ENCODE measurements at places on chromosomes 13 and 19. TPM values are rescaled to one million over a fixed set of nuclear protein-coding genes. Genes with fewer than 3 reads are reported as not detected.
A peak's percentile ranks its signal among the peaks of the same experiment; 100 is the strongest.

The GARIN5A gene
- polyA plus RNA-seq, result 3.4 TPM

The TLE5 gene
- 851 TPM for polyA plus RNA-seq

The SPIB gene
- polyA plus RNA-seq, result 0.50 TPM

The CYP4F11 gene
- polyA plus RNA-seq, result not detected

The SGCG gene
- polyA plus RNA-seq, result 12.2 TPM

The PSG11 gene
- not detected for polyA plus RNA-seq

The RPL18A gene
- polyA plus RNA-seq, result 1,286 TPM

The IRGC gene
- polyA plus RNA-seq, result not detected

The IQCN gene
- polyA plus RNA-seq, result 10.0 TPM

The ZNF45 gene
- polyA plus RNA-seq, result 31.5 TPM

The CD209 gene
- polyA plus RNA-seq, result 3.0 TPM

- H3K36me3 ChIP-seq, result no peaks in the 10 kb centered on the region
- peak; percentile 77 for DNase-seq
- no peak overlapping the region for H3K4me3 ChIP-seq
- H3K27ac ChIP-seq, result no peak overlapping the region
- no peaks in the 10 kb centered on the region for H3K4me1 ChIP-seq
These were observed 9.1 kb upstream of the LHFPL6 start for GRCh38 chr13:39612023-39612637.

DNA sequence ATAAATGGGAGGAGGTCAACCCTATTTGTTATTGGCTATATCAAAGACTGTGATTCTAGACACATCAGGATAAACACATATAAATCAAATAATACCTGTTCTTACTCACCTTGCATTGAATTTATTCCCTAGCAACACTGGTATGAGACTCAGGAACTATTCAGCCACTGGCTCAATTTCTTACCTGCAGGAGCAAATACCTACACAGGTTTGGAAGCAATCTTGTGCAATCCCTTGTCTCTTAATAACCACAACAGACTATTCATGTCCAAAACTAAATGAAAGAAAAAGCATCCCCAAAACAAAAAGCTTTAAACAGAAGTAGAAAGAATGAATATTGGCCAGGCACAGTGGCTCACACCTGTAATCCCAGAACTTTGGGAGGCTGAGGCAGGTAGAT lies 55.5 kb downstream of the TBC1D4 start:
- no peak overlapping the region for H3K27ac ChIP-seq
- no peaks in the 10 kb centered on the region for H3K27me3 ChIP-seq
- no peak for DNase-seq
- H3K4me1 ChIP-seq, result no peaks in the 10 kb centered on the region

DNA sequence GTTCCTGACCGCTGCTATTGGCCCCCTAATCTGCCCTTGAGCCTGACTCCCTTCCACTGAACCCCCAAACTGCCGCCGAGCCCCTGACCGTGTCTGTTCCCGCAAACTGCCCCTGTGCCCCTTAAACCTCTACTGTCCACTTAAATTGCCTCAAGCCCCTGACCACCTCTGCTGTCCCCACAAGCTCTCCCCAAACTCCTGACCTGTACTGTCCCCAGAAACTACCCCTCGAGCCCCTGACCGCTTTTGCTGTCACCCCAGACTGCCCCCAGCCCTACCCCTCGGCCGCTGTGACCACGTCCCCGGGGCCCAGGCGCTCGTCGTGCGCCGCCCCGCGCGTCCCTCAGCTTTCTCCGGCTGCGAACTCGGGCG lies 382 bp downstream of the ZNF77 start:
- no peaks in the 10 kb centered on the region for H3K36me3 ChIP-seq
- peaks cover 4% of the 10 kb centered on the region for H3K4me1 ChIP-seq
- H3K27me3 ChIP-seq, result no peaks in the 10 kb centered on the region
- DNase-seq, result no peak
- H3K4me3 ChIP-seq, result peak overlapping the region; percentile 96

- H3K27ac ChIP-seq, result no peak overlapping the region
- H3K4me3 ChIP-seq, result no peak overlapping the region
- H3K27me3 ChIP-seq, result no peaks in the 10 kb centered on the region
- H3K4me1 ChIP-seq, result no peaks in the 10 kb centered on the region
- H3K36me3 ChIP-seq, result no peaks in the 10 kb centered on the region
These were observed 933.9 kb upstream of the MIR17HG start for GRCh38 chr13:90413548-90413947.

- no peak overlapping the region for H3K27ac ChIP-seq
- no peak overlapping the region for H3K4me3 ChIP-seq
- H3K36me3 ChIP-seq, result no peaks in the 10 kb centered on the region
- H3K4me1 ChIP-seq, result no peaks in the 10 kb centered on the region
- H3K27me3 ChIP-seq, result no peaks in the 10 kb centered on the region
These were observed 51.3 kb downstream of the GPALPP1 start for GRCh38 chr13:45040622-45041021.

DNA sequence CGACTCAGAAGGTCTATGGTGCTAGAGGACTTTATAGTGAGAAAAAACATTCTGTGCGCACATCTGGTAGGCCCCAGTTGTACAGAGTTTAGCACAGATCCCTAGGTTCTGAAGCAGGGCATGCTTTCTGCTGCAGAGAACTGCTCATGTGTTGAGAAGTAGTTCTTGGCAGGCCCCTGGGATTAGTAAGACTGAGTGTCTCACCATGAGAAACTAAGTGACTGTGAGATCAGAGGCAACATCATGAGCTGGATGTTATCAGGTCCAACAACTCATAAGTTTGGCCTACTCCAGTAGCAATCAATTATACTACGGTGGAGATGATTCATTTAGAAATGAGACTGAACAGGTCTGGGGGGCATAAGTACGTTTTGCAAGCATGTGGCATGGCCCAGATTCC lies 507.4 kb upstream of the KLF12 start:
- H3K27me3 ChIP-seq, result no peaks in the 10 kb centered on the region
- no peaks in the 10 kb centered on the region for H3K4me1 ChIP-seq
- H3K4me3 ChIP-seq, result no peak overlapping the region
- no peak for DNase-seq

- H3K36me3 ChIP-seq, result peaks cover 15% of the 10 kb centered on the region
- peak overlapping the region; percentile 36 for H3K4me3 ChIP-seq
- H3K27ac ChIP-seq, result no peak overlapping the region
- H3K4me1 ChIP-seq, result peaks cover 6% of the 10 kb centered on the region
- peak; percentile 80 for DNase-seq
These were observed 3.9 kb downstream of the OSCAR start for GRCh38 chr19:54096617-54097106.

DNA sequence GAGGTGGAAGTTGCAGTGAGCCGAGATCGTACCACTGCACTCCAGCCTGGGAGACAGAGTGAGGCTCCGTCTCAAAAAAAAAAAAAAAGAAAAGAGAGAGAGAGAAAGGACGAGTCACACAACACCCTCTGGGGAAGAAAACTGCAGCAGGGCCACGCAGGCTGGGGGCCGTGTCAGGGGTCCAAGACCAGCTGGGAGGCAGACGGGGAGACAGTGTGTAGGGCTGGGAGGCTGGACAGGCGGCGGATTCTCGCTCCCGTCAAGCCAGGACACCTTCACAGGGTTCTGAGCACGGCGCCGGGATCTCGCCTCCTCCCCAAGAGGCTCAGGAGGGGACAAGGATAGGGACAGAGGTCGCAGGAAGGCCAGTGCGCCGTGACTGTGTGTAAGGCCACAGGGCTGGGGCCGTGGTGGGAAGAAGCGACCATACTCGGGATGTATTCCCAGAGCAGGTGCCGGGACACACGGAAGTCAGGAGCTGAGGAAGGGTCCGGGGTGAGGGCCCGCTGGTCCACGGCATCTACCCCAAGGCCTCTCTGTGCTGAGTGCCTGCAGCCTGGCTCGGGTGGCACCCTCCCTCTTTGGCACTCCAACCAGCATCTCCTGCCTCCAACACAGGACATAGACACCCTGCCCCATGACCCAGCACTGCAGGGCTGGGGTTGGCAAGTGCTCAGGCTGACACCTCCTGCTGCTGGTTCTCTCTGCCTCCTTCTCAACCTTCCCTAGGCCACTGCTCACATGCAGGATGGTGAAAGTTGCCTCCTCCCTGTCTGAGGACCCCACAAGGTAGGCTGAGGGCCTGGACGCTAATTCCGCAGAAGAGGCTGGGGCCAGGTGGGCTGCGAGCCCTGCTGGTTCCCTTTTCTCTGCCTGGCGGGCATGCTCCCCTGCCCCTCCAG lies 21.2 kb downstream of the ZNF787 start:
- H3K27me3 ChIP-seq, result no peaks in the 10 kb centered on the region
- no peaks in the 10 kb centered on the region for H3K4me1 ChIP-seq
- DNase-seq, result no peak
- H3K27ac ChIP-seq, result no peak overlapping the region
- H3K4me3 ChIP-seq, result no peak overlapping the region

- no peak for DNase-seq
- H3K4me3 ChIP-seq, result no peak overlapping the region
- no peaks in the 10 kb centered on the region for H3K27me3 ChIP-seq
- H3K27ac ChIP-seq, result no peak overlapping the region
- no peaks in the 10 kb centered on the region for H3K36me3 ChIP-seq
These were observed 90.4 kb downstream of the STOML3 start for GRCh38 chr13:38900188-38900587.

DNA sequence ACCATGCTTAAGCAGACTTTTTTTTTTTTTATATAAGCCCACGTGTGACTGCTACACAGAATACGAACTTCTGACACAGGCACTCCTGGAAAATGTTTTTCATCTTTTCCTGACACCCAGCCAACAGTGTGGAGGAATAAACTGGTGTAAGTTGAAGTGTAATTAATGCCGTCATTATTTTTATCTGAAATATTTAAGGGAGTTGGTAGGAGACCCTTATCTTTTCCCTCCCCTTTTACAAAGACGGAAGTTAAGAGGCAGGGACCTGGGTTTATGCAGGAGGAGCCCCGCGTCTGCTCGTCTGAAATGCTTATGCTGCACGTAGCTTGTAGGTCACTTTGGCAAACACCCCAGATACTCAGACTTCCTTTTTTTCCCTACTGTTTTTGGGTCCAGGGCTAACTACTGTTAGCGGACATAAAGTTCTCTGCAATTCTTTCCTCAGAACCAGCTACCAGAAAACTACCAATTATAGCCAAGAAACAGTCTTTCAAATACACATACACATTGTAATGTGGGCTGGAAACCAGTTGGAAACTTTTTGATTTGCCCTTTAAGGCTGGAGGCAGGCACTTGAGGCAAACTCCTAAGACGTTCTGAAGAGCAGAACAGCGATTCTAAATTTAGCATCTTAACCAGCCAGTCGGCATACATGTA lies 50.8 kb downstream of the EFNB2 start:
- no peak for DNase-seq
- no peak overlapping the region for H3K4me3 ChIP-seq
- H3K27me3 ChIP-seq, result no peaks in the 10 kb centered on the region
- peaks cover 3% of the 10 kb centered on the region for H3K4me1 ChIP-seq
- no peaks in the 10 kb centered on the region for H3K36me3 ChIP-seq

- H3K27me3 ChIP-seq, result no peaks in the 10 kb centered on the region
- DNase-seq, result no peak
- H3K4me3 ChIP-seq, result no peak overlapping the region
- no peaks in the 10 kb centered on the region for H3K36me3 ChIP-seq
- H3K27ac ChIP-seq, result no peak overlapping the region
These were observed 449.3 kb downstream of the PCDH9 start for GRCh38 chr13:66780814-66781213.

- no peak overlapping the region for H3K4me3 ChIP-seq
- no peaks in the 10 kb centered on the region for H3K4me1 ChIP-seq
- H3K27me3 ChIP-seq, result no peaks in the 10 kb centered on the region
- DNase-seq, result no peak
- no peaks in the 10 kb centered on the region for H3K36me3 ChIP-seq
- no peak overlapping the region for H3K27ac ChIP-seq
These were observed 509.8 kb upstream of the SPRY2 start for GRCh38 chr13:80850771-80851170.

DNA sequence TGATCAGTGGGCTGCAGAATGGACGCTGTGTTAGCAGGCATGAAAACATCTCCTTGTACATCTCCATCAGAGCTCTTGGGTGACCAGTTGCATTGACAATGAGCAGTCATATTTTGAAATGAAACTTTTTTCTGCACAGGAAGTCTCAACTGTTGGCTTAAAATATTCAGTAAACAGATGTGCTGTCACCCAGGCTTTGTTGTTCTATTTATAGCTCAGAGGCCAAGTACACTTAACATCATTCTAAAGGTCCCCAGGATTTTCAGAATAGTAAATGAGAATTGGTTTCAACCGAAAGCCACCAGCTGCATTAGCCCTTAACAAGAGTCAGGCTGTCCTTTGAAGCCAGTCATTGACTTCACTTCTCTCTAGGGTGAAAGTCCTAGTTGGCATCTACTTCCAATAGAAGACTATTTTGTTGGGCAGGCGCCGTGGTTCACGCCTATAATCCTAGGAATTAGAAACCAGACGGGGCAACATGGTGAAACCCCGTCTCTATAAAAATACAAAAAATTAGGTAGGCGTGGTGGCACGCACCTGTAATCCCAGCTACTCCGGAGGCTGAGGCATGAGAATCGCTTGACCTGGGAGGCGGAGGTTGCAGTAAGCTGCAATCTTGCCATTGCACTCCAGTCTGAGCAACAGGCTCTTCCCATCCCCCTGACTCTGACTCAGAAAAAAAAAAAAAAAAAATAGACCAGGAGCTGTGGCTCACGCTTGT lies 7.9 kb upstream of the PDE4A start:
- DNase-seq, result no peak
- H3K4me1 ChIP-seq, result peaks cover 57% of the 10 kb centered on the region
- H3K4me3 ChIP-seq, result no peak overlapping the region
- no peaks in the 10 kb centered on the region for H3K36me3 ChIP-seq
- peaks cover 6% of the 10 kb centered on the region for H3K27me3 ChIP-seq
- H3K27ac ChIP-seq, result no peak overlapping the region

GRCh38 chr19:43936188-43936587 lies 1.1 kb upstream of the ZNF45 start:
- no peak overlapping the region for H3K27ac ChIP-seq
- no peak for DNase-seq
- peaks cover 8% of the 10 kb centered on the region for H3K4me1 ChIP-seq

GRCh38 chr13:29688193-29688592 lies 92.7 kb upstream of the SLC7A1 start:
- DNase-seq, result no peak
- no peaks in the 10 kb centered on the region for H3K4me1 ChIP-seq
- no peaks in the 10 kb centered on the region for H3K36me3 ChIP-seq
- H3K27ac ChIP-seq, result no peak overlapping the region

GRCh38 chr19:39277598-39277997 lies 9.4 kb downstream of the IFNL2 start:
- no peaks in the 10 kb centered on the region for H3K4me1 ChIP-seq
- DNase-seq, result no peak
- no peaks in the 10 kb centered on the region for H3K27me3 ChIP-seq
- H3K4me3 ChIP-seq, result no peak overlapping the region
- H3K36me3 ChIP-seq, result no peaks in the 10 kb centered on the region
- no peak overlapping the region for H3K27ac ChIP-seq
